NCI-H446 (cell line): ENCODE measurements at places on chromosomes 6 and 20.

- no peak for DNase-seq
Observed at GRCh38 chr20:2865630-2866029, 7.7 kb upstream of the PTPRA start.

DNA sequence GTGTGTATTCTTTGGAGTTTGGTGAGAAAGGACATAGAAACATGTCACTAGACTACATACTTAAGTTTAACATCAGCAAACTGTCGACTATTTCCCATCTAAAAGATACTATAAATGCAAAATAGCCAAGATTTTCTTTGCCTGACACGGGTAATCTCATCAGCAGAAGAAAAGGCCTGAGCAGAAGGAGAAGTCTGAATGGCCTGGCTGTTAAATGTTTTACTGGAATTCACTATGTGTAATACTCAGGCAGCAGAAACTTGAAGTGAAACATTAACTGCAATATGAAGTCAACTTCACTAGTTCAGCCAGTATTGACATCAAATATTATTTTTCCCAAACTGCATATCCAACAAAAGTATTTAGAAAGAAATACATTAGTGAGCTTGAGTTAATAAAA lies 6.4 kb upstream of the DSE start:
- no peak for DNase-seq

- peak; percentile 36 for DNase-seq
Observed at GRCh38 chr20:11918981-11919380, 1.3 kb downstream of the BTBD3 start.

GRCh38 chr20:22732751-22733150 lies 148.4 kb upstream of the FOXA2 start:
- no peak for DNase-seq

- DNase-seq, result peak; percentile 83
Observed at GRCh38 chr20:18276821-18277220, 11.5 kb upstream of the ZNF133 start.

GRCh38 chr6:151240036-151240685 lies 394 bp downstream of the AKAP12 start:
- no peak for DNase-seq

GRCh38 chr6:123747515-123747914 lies 56.1 kb upstream of the NKAIN2 start:
- peak; percentile 22 for DNase-seq

DNA sequence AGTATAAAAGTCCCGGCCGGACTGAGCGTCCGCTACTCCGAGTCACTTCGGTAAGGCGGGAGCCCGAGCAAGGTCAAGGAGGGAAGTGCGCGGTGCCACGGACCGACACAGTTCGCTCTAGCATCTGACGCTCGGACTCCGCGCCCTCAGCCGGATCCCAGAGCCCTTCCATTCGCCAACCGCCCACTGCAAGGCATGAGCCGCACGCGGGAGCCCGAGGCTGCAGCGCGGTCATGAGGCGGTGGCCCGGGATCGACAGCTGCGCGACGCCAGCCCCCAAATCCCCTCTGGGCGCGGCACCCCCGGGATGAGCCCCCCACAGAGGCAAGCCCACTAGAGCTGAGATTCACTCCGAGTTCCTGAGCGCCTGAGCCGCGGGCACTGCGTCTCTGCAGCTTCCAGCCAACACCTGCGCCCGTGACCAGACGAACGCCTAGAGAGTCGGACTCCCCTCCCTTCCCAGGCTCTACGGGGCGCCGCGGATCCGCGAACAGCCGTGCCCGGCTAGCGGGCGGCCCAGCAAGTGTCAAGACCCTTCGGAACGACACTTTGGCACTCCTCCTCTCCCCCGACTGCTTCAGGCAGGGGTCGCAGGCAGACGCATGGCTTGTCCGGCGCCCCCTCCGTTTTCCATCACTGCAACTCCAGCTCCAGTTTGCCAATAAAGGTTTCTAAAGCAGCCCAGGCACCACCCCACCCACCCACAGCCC lies 725 bp upstream of the ISM1 start:
- no peak for DNase-seq

GRCh38 chr6:138815797-138816528 lies 20.1 kb downstream of the ECT2L start:
- peak; percentile 29 for DNase-seq

DNA sequence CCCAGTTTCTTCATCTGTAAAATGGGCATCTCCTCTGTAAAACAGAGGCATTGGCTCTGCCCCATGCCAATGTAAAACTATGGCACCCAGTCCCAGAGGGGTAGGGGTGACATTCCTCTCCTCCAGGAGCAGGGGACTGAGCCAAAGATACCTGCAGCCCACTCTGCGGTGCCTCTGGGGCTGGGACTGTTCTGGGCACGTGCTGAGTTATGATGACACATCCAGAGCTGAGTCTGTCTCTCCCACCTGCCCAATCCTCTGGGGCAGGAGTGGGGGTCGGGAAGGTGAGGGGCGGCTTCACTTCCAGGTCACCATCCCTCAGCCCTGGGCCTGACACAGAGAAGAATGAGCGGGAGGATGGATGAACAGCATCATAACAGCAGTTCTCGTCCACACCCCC lies 29.9 kb downstream of the AAR2 start:
- no peak for DNase-seq

DNA sequence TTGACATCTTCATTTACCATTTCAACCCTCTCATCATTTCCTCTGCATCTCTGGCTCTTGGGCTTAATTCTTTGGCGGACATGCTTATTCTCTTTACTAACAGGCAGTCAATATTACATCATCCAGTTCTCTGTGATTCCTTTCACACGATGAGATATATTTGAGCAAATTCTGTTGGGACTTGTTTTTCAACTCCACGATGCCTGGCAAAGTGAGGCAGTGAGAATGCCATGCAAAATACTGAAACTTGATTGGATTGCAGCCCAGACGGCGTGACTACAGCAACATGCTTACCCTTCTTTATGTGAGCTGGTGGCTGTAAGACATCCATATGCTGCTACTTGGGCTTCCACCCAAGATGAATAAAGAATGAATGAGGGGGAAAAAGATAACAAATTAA lies 101.7 kb upstream of the SPACA1 start:
- DNase-seq, result peak; percentile 92

DNA sequence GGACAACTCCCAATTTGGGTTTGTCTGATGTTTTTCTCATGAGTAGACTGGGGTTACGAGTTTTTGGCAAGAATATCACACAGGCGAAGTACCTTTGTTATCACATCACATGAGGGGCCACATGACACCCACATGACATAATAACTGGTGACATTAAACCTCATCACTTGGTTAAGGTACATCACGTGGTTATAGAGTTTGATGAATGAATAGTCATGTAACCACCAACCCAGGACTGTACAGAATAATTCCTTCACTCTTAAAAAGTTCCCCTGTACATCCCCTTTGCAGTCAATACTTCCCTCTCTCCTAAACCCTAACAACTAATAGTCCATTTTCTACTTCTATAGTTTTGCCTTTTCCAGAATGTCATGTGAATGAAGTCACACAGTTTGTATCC lies 83.4 kb downstream of the REV3L start:
- DNase-seq, result no peak

DNA sequence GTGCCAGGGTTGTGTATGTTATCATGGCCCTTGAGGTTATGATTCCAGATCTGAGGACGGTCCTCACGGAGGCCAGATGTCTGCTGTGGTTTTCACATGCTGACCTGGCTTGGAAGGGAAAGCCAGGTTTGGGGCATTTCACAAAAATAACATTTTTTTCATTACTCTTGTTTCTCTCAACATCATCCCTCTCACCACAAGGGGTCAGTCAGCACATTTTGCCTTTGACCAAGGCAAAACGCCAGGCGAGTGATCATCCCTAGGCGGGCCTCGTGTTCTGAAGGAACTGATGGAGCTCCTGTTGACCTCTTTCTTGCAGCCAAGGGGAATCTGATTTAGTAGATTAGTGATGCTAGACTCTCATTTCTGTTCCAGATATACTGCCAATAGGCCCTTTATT lies 133.5 kb downstream of the TBC1D7 start:
- peak; percentile 48 for DNase-seq

- no peak for DNase-seq
Observed at GRCh38 chr6:139338795-139339194, 35.7 kb downstream of the CITED2 start.

- DNase-seq, result no peak
Observed at GRCh38 chr20:34377072-34377847, 14.2 kb downstream of the ITCH start.

DNA sequence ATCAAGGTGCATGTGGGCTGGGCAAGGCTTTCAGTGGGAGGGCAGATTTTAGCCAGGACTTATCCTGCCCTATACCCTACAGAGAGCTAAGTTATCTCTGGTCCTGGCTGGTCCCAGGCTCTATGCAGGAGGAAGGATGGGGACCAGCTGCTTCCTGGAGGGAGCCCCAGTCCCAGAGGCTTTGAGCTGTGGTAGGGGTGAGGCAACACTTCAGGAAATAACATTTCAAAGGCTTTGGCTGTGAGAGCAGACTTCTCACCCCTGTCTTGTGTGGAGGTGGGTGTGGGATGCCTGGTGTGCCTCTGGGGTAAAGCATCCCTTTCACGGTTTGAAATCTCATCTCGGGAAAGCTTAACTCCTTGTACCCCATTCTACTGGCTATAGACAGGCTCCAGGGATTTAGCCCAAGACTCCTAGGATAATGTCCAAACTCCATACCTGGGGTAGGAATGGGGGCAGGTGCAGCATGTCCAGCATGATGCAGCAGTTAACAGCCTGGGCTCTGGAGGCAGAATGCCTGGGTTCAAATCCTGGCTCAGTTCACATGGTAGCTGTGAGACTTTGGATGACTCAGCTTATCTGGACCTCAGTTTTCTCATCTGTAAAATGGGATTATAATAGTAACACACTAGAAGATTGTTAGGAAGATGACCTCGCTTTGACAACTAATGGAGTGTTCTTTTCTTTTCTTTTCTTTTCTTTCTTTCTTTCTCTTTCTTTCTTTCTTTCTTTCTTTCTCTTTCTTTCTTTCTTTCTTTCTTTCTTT lies 27.5 kb upstream of the SIRPA start:
- DNase-seq, result no peak

DNA sequence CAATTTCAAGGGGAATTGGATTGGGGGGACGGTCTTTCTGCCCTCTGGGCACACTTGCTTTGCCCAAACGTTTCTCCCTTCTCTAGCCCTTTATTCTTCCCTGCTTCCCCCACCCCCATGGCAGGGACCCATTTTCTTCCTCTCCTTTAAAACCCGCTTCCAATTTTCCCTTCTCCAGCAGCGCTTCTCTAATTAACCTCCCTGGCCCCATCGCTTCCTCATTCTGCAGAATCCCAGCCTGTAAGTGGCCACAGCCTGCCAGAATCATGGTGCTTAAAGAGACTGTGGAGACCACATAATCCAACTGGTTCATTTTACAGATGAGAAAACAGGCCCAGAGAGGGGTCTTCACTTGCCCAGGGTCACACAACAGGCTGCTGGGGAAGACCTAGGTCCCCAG lies 61.4 kb downstream of the CPNE5 start:
- DNase-seq, result no peak

DNA sequence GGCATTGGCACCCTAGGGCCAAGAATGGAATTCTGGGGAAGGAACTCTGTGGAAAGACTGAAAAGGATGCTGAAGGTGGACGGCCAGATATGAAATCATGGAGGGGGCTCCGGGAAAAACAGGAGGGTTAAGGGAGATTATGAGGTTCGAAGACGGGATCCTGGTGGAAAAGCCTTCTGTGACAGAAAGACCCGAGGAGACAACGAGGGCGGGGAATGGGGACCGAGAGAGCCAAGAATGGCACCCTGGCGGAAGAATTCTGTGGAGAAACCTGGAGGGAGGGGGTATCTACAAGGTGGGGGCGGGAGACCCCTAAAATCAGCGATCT lies 426 bp downstream of the TRMT6 start:
- DNase-seq, result no peak

GRCh38 chr6:128099571-128100197 lies 198.8 kb upstream of the THEMIS start:
- DNase-seq, result no peak

DNA sequence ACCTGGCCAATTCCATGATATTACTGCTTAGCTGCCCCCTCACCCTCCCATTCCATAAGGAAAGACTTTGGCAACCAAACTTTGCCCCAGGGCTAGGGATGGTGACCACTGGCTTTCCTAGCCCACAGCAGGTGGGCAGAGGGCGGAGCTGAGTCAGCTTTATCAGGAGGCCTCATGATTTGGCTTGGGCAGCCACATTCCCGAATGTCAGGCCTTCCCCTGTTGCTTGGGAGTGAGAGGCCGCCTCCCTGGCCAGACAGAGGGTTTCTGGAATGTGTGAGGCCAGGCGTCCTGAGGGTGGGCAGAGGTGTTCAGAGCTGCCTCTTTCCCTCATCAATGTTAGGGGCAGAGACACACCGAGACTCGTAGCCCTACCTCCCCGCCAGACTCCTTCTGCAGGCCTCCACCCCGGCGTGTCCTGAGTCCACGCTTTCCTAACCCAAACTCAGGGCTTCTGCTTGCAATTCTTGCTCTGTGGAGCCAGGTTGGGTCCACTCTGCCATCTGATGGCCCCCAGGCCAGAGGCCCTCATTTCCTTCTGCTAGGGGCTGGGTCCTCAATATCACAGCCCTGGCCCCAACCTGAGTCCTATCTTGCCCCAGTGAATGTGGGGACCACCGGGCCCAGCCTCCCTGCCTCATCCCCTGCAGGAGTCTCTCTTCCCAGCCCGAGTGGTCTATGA lies 19.3 kb downstream of the UQCC2 start:
- DNase-seq, result no peak

DNA sequence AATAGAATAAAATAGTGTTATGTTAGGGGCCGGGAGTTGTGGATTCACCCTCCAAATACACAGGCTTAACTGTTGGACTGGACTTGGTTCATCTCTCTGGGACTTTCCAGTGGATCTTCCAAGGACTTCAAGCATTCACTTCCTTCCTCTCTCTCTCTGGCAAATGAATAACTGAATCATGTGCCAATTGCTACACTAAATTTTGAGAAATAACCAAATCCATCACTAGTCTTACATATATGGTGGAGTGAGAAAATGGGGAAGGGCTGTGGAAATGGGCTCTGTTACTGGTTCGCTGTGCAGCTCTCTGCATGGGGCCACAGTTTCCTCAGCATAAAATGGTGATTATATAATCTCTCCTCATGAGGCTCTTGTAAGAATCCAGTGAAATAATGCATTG lies 6.8 kb upstream of the KIAA1755 start:
- DNase-seq, result no peak

- DNase-seq, result peak; percentile 21
Observed at GRCh38 chr6:126804332-126805064, 314.0 kb upstream of the RSPO3 start.

- DNase-seq, result no peak
Observed at GRCh38 chr6:6711832-6712448, 123.4 kb downstream of the LY86 start.
